ENCODE measurements at places on chromosomes 1 and 21.

DNA sequence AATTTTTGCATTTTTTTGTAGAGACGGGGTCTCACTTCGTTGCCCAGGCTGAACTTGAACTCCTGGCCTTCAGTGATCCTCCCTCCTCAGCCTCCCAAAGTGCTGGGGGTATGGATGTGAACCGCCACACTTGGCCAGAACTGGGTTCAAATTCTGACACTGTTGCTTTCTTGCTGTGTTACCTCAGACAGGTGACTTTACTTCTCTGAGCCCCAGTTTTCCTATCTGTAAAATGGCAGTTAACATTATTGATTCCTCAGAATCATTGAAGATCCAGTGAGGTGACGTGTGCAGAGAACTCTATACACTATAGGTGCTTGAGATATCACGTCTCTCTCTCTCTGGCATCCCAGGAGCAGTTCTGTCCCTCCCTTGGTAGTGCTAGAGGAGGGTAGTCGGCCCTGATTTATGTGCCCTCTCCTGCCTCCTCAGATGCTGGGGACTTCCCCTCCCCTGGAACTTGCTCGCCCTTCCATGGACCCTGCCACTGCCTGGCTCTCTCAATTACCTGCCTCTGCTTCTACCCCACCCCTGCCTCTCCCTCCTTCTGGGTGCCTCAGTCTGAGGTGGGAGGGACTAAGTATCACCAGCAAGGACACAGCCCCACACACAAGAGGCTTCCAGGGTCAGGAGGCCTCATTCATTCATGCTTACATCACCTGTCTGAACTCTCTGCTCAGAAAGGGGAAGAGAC, 2.8 kb upstream of the HPCA start:
- no peak for DNase-seq

DNA sequence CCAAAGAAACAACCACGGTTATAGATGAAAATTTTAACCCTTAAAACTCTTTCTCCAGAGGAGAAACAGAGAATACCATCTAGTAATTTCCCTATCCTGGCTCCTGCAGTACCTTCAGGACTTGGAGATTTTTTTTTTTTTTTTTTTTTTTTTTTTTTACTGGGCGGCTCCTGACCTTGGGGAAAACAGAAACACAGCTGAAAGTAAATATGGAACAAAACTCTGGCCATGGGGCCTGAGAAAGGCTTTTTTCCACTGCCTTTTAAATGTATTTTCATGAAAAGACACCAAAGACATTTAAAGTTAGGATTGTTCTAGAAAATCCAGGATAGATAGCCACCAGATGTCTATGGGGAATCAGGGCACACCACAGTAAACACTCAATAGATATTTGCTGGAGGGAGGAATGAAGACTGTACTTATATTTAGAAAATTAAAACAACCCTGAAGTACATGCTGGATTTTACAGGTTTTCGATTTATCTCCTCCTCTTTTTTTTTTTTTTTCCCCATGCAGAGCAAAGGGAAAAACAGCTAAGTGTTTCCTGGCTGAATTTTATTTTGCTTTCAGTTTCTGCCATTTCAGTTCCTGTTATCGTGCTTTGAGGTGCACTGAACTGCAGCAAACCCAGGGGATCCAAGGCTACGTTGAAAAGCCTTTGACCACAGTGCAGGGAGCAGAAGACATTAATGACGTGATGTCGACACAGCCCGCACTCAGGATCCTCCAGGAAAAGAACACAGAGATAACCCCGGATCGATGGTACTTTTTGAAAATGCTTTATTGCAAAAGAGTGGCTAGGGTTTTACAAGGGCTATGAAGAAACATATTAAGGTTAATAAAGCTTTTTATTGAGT, 35.7 kb upstream of the CNN3 start:
- DNase-seq: no peak

- DNase-seq: no peak
These were observed 2.0 kb downstream of the ADAMTSL4 start for GRCh38 chr1:150551051-150551783.

- DNase-seq: no peak
These were observed 20.6 kb downstream of the NPHP4 start for GRCh38 chr1:5971471-5972197.

DNA sequence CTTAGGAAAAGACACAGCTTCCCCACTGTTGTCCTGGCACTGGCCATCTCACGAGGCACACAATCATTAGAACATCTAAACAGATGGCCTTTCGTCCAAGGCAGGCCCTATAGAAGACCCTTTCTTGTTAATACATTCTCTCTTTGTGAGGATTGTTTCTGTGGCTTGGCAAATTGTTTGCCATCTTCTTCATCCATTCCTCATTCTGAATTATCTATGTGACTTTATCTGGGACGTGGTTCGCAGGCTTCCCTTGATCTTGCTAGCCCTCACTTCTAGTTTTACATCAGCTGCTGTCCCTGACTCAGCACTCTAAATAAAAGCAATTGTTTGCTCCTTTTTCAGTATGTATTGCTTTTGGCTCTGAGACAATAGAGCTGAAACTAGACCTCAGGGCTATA, 101.1 kb upstream of the ZC3H11B start:
- DNase-seq: no peak

DNA sequence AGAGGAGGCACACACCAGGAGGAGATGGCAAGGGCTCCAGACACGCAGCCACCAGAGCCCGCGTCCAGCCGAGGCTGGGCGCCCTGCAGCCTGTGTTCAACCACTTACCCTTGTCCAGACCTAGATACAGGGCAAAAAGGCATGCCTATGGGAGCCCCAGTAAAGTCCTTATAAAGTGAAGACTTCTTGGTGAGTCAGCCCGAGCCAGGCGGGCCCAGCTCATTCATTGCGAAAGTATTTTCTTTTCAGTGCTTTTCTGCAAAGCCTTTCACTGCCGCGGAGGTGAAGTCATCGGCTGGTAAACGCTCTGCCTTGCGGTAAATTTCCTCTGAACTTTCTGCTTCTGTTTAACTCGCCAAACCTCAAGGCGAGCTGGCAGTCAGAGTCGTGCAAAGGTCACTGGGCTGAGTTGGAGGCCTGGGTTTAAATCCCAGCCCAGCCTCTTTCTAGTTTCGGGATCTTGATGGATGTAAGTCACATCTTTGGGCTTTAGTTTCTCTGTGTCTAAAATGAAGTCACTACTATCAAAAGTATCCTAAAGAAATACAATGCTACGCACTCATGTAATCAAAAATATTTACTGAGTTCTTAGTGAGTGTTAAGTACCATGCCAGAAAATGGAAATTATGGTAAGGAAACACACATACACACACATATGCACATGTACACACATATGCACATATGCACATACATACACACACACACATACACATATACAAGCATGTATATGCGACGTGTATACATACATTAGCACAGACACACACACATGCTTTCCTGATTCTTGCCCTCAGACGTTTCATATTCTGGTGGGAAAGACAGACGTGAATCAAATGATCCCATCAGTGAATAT, 54.7 kb upstream of the IFFO2 start:
- peak; percentile 89 for DNase-seq

DNA sequence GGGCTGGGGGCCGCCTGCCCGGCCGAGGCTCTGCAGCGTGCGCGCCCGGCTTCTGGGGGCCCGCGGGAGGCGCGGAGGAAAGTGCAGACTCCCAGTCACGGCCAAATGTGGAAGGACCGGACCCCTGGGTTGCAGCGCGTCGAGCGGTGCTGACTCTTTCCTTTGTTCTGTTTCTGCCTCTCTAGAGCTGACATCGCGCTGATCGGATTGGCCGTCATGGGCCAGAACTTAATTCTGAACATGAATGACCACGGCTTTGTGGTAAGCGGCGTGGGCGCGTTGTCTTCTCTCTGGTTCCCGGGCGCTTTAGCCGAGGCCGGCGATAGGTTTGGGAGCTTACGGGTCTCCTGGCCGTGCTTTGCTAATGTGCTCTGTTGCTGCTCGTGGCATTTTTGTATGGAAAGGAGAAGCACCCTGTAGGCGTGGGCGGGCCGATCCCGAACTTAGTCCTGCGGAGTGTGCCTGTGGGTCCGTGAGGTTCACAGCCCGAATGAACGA, 629 bp downstream of the PGD start:
- peak; percentile 60 for DNase-seq

Measured in T1000 (cell line).